T-helper 2 cell (primary cell): ENCODE measurements at places on chromosomes 2 and 18.

GRCh38 chr18:692824-693223, 19.6 kb downstream of the ENOSF1 start:
- no peak for DNase-seq

DNA sequence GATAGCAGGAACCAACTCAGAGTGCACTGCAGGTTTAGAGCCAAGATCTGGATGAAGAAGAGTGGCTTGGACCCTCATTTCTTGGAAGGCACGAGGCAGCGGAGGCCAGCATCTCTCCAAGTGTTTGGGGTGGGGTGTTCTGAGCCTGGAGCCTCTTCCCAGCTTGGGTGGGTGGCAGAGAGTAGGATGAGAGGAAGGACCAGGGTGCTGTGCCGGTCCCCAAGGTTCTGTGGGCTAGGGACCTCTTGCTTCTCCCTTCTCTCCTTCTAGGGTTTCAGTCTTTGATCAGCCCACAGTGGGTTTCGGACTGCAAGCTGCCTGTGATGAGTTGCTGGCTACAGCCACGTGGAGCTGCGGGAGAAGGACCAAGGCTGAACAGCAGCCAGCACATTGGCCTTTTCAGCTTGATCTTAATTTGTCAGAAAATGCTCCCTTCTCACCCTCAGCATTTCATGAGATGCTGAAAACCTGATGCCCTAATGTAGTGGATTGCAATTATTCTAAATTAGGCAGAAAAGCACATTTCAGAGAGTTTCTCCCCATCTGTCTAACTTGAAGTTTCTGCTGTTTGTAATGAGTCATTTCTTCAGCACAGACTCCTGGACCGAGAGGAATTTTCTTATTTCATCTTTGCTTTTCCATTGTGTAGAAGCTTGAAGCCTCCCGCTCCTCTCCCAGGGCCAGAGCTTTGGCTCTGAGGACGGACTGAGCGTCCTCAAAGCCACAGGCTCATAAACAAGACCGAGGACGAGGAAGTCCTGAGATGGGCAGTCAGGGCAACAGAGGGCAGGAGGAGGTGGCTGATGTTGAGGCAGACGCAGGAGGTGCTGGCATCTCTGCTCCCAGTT, 99.1 kb upstream of the HDAC4 start:
- no peak for DNase-seq

- DNase-seq = no peak
Measured at GRCh38 chr2:146374505-146374904, 1470.3 kb upstream of the ACVR2A start.

GRCh38 chr18:3748086-3748485, 298.1 kb downstream of the TGIF1 start:
- DNase-seq = no peak

- no peak for DNase-seq
Measured at GRCh38 chr2:226190479-226191252, 609.0 kb downstream of the IRS1 start.

- no peak for DNase-seq
Measured at GRCh38 chr2:158496986-158497385, 40.2 kb downstream of the PKP4 start.

- DNase-seq = no peak
Measured at GRCh38 chr18:9417073-9417851, 58.1 kb upstream of the RALBP1 start.

DNA sequence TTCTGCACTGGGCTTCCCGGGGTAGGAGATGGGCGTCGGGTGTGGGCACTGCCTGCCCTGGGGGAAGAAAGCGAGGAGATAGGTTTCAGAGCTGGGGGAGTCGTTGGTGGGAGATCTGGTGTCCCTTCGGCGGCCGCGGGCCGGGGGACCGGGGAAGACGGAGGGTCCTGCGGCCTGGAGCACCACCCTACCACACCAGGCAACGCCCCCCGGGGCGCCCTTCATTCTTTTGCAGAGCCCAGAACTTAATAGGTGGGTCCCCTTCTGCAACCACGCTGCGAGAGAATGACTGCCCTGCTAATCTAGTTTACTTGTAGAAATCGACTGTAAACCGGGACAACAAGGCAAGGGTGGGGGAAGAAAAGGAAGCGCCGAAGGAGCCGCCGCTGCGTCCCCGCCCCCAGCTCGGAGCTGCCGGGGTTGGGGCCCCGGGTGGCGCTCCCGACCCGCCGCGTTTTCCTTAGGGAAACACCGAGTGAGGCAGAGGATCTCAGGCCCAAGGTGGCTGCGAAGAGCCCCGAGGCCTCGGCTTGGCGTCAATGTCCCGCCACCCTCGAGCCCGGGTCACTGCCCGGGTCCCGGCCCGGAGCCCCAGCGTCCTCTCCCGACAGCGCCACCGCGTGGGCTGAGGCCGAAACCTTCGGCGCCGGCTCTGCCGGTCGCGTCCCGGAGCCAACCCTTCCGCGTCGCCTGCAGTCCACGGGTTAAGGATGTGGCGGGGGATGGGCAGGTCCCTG, 5.4 kb upstream of the SATB2 start:
- DNase-seq = no peak

GRCh38 chr2:83596592-83597282, 862.3 kb downstream of the SUCLG1 start:
- peak; percentile 58 for DNase-seq

- DNase-seq = no peak
Measured at GRCh38 chr2:197128897-197129296, 181.7 kb downstream of the ANKRD44 start.

DNA sequence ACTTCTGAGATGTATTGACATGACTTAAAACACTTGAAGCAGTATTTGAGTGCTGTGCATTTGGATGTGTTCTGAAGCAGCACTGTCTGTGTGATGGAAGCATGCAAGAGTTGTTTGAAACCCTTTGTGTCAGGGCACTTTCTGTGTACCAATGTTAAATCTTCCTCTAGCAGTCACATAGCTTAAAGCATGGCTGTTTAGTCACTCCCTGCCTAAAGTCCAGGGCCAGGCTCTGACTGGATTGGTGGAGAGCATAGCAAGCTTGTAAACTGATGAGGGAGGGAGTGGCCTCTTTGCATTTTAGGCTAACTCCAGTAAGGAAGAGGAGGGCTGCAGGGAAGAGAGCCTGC, 73.5 kb downstream of the MYO1B start:
- no peak for DNase-seq

- DNase-seq = no peak
Measured at GRCh38 chr2:149084924-149085795, 46.7 kb downstream of the LYPD6B start.

DNA sequence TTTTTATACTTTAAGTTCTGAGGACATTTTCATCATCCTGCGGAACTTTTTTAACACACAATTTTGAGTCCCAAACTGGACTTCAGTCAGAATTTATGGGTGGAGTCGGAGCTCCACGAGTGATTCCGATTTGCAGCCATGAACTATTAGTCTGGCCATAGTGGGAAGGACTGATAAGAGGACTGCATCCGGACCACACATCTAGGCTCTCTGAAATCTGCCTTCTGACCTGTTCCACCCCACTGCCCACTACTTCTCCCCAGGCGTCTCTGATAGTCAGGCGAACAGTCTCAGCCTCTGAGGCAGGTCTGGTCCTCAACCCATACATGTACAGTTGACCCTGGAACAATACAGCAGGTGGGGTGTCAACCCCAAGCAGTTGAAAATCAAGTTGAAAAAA, 5.2 kb downstream of the MRPL35 start:
- DNase-seq = no peak

GRCh38 chr2:178723786-178724346, 83.4 kb downstream of the TTN start:
- DNase-seq = no peak

- no peak for DNase-seq
Measured at GRCh38 chr2:16546128-16546754, 119.4 kb downstream of the CYRIA start.

DNA sequence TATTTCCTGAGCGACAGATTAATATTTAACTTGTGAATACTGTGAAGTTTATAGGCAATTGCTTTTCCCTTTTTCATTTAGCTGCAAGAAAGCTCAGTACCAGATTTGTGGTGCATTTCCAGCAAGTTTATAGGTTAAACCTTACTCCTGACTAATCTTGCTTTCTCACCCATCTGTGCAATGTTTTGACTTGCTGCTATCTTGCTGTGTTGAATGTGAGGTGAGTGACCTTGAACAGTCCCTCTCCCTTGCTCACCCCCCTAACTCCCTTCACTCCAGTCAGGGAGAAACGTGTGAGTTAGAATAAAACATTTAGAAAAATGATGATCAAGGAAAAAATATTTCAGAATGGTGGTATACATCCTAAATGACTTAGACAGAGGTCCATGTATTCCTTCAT, 39.8 kb upstream of the PARD3B start:
- DNase-seq = no peak

DNA sequence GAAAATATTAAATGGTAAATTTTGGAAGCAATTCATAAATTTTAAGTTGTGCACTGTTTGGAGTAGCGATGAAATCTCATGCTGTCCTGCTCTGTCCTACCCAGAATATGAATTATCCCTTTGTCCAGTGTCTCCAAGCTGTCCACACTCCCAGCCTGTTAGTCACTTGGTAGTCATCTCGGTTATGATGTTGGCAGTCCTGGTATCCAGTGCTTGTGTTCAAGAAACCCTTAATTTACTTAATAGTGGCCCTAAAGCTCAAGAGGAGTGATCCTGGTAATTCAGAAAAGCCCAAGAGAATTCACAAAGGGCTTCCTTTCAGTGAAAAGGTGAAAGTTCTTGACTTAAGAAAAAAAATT, 71.8 kb upstream of the STAM2 start:
- no peak for DNase-seq

- no peak for DNase-seq
Measured at GRCh38 chr2:32752205-32752604, 124.4 kb downstream of the TTC27 start.

DNA sequence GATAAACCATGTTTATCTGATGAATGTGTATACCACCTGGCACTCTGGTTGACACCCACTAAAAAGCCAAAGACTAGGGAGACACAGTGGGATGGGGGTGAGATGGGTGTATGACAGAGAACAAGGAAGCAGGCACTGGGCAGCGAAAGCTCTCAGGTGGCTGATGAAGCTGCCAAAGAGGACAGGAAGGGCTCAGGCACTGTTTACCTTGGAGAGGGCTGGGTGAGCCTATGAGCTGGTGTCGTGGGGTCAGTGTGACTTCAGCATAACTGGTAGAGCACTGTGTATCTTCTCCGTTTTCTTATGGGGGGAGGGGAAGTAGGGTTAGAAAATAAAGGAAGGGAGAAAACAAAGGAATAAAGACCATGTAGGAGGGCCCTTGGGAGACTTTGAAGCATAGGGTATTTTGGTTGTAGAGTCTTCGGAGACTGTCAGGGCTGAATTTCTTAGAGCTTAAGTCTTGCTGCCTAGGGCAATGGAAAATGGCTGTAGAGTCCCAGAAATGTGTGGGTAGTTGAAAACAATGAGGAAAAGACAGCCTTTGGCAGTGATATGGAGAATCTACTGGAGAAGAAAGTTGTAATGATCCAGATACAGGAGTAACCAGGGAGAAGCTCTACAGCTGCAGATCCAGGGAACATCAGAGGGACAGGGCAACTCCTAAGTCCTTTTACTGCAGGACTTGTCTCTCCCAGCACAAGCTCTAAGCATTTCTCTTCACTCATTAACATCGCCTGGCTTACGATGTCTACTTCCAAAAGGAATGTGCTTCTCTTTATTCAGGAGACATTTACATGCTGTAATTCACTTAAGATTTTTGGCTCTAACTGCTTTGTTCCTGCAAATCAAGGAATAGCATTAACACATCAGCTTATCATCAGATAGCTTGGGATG, 120.0 kb downstream of the AQP4 start:
- DNase-seq = no peak

- DNase-seq = no peak
Measured at GRCh38 chr18:8515142-8515865, 93.9 kb upstream of the RAB12 start.

- DNase-seq = no peak
Measured at GRCh38 chr18:24809173-24809950, 348.9 kb downstream of the HRH4 start.

GRCh38 chr2:29855924-29856639, 65.3 kb downstream of the ALK start:
- DNase-seq = peak; percentile 1

DNA sequence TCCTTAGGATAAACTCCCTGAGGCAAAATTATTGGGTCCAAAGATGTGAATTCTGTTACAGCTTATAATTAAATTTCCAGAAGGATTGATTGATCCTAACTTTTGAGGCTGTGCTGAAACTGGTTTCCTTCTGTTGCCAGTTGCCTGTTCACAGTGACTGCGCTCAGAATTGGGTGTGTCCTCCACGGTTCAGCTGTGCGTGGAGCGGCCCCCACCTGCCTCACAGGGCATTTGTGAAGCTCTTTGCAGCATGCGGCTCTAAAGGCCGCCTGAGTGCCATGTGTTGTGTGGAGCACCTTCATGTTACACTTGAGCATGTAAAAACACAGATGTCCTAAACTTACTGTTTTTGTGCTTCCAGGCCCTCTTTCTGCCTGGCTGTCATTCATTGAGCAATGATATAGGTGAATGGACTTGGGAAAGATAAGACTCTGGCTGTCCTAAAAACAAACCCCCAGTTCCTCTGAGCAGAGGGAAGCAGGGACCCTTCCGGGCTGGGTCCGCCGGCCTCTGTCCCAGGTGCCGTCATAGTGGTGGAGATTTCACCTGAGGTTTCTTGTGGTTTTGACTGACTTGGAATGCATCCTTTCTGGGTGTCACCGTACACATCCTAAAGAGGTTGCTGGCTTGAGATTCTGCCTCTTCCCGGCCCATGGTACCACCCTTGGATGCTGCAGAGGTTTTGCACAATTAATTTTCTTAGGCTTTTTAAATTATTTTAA, 173.6 kb downstream of the LDLRAD4 start:
- DNase-seq = no peak

- no peak for DNase-seq
Measured at GRCh38 chr2:241659150-241659739, 21.8 kb downstream of the ATG4B start.

GRCh38 chr2:39399570-39399969, 37.5 kb downstream of the MAP4K3 start:
- DNase-seq = no peak

- no peak for DNase-seq
Measured at GRCh38 chr2:64289251-64289650, 145.0 kb upstream of the PELI1 start.

DNA sequence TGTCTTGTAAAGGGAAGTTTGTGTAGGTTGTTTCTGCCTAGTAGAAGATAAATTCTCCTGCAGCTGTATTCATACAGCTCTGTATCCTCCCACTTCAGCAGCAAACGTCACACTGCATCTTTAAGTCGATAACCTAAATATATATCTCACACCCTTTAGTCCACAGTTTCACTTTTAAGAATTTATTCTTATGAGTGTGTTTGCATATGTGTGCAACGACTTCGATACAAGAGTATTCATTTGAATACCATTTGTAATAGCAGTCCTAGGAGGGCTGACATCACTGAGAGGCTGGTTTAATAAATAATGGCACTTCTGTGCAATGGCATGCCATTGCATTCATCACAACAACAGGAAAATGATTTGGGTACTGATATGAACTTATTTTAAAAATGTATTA, 63.8 kb upstream of the MSH6 start:
- no peak for DNase-seq

GRCh38 chr18:10681581-10682367, 155.9 kb downstream of the NAPG start:
- no peak for DNase-seq
